SJCRH30 (cell line): ENCODE measurements at places on chromosomes 7 and 10. TPM values are rescaled to one million over a fixed set of nuclear protein-coding genes. Genes with fewer than 3 reads are reported as not detected.

DNA sequence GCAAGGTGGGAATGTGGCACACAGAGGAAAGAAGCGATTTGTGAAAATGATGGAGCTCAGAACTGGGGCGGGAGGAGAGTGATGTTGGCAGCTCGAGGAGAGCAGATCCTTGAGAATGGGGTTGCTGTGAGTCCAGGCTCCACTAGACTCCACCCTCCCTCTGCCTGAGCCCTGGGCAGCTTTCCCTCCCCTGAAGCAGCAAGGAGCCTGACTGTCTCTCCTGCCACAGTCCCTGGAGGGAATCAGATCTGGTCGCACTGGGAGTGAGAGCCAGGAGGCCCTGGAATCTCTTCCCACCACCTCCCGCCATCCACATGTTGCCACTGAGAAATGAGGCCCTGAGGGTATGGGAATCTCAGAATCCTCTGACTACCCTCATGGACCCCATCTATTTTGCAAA lies 362.7 kb downstream of the PLXNA4 start:
- H3K36me3 ChIP-seq: no peaks in the 10 kb centered on the region
- H3K4me3 ChIP-seq: no peak overlapping the region
- no peaks in the 10 kb centered on the region for H3K27me3 ChIP-seq
- H3K27ac ChIP-seq: no peak overlapping the region

GRCh38 chr7:43679210-43680068 lies 49.9 kb downstream of the COA1 start:
- H3K27me3 ChIP-seq: no peaks in the 10 kb centered on the region
- H3K4me3 ChIP-seq: no peak overlapping the region
- no peaks in the 10 kb centered on the region for H3K36me3 ChIP-seq
- no peaks in the 10 kb centered on the region for H3K4me1 ChIP-seq
- no peak overlapping the region for H3K27ac ChIP-seq

DNA sequence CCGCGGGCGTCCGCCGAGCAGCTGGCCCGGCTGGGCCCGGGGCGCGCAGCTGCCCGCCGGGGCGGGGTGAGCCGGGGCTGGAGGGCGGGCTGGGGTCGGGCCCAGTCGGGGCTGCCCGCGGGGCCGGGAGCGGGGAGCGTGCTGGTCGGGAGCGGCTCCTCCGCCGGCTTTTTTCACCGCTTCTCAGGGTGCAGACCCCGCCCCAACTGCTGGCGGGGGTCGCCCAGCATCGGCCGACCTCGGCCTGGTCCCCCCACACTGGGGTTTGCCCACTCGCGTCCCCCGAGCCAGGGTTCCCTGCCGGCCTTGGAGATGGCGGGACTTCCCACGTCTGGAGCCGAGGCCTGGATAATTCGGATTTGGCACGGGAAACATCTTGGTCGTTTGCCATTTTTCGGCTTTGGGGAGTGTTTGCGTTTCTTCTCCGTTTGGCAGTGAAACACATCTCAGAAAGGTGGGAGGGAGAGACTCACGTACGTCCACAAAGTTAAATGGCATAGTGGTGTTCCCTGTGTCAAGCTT lies 432 bp downstream of the TMEM248 start:
- H3K4me3 ChIP-seq: peak overlapping the region; percentile 95
- H3K4me1 ChIP-seq: peaks cover 16% of the 10 kb centered on the region
- peak; percentile 54 for DNase-seq
- H3K27ac ChIP-seq: peak overlapping the region; percentile 81
- H3K27me3 ChIP-seq: no peaks in the 10 kb centered on the region

- H3K4me3 ChIP-seq: no peak overlapping the region
- no peaks in the 10 kb centered on the region for H3K36me3 ChIP-seq
- no peak for DNase-seq
- H3K27ac ChIP-seq: no peak overlapping the region
- H3K4me1 ChIP-seq: no peaks in the 10 kb centered on the region
Measured at GRCh38 chr7:141729020-141729419, 9.1 kb upstream of the SSBP1 start.

- no peaks in the 10 kb centered on the region for H3K36me3 ChIP-seq
- H3K4me3 ChIP-seq: no peak overlapping the region
- no peak overlapping the region for H3K27ac ChIP-seq
- H3K4me1 ChIP-seq: no peaks in the 10 kb centered on the region; the same call in 1 of the 2 replicates
- no peak for DNase-seq
Measured at GRCh38 chr7:78565784-78566183, 767.2 kb downstream of the PHTF2 start.

CASP7 gene
- 35.4 and 38.1 TPM in 2 replicates for total RNA-seq
